ENCODE measurements at places on chromosomes 11 and 22.
A peak's percentile ranks its signal among the peaks of the same experiment; 100 is the strongest.

- H3K4me3 ChIP-seq = no peak overlapping the region
- peaks cover 1% of the 10 kb centered on the region for H3K27me3 ChIP-seq
- DNase-seq = no peak
- peaks cover 11% of the 10 kb centered on the region for H3K36me3 ChIP-seq
Observed at GRCh38 chr11:82680252-82680651, 53.4 kb downstream of the FAM181B start.

DNA sequence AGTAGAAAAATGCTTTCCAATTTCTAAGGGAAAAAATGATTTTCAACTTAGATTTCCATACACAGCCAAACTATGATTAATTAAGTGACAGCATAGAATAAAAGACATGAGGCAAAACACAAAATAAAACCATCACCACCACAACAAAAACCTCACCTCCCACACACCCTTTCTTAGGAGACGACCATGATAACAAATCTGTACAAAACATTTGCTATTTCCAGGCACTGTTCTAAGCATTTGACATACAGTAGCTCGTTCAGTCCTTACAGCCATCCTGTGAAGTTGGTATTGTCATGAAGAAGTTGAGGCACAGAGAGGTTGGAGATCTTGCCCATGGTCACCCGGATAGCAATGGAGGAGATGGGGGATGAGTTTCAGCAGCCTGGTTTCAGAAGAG is 8.7 kb downstream of the SPI1 start:
- H3K27ac ChIP-seq = no peak overlapping the region
- DNase-seq = no peak
- no peaks in the 10 kb centered on the region for H3K36me3 ChIP-seq
- peaks cover 10% of the 10 kb centered on the region for H3K27me3 ChIP-seq

DNA sequence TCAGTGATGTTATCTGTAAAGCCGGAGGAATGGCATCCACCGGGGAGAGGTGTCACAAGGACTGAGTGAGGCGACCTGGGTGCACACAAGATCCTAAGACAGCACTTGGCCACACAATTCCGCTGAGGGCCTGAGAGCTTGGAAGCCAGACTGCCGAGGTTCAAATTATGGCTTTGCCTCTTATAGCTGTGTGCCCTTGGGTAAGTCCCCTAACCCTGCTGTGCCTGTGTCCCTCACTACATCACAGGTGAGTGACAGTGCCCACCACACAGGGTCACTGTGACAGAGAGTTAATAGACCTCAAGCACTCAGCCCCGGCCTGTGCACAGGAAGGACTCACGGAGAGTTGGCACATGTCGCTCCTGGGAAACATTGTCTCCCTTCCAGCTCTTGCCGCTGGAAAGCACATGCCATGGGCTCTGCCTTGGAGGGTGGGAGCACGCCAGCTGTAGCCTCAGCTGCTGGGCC is 592 bp downstream of the RHOD start:
- H3K27me3 ChIP-seq = no peaks in the 10 kb centered on the region
- peaks cover 24% of the 10 kb centered on the region for H3K4me1 ChIP-seq
- no peak overlapping the region for H3K27ac ChIP-seq
- DNase-seq = no peak

DNA sequence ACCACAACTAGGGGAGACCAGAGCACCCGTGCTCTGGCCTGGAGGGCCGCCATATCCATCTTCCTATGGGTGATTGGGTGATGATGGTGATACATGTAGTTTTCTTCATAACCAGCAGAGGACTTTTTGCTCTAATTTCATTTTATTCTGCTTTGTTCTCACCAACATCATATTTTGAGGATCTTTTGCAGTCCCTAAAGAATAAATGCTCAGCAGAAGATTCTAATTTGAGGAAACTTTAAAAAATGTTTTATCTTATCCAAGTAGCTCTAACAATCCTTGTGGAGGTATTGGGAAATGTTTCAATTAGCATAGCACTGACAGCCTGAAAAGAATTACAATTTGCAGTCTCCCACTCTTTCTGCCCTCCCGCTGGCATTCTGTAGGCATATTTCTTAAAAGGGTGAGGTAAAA is 544.0 kb downstream of the NTM start:
- no peaks in the 10 kb centered on the region for H3K36me3 ChIP-seq
- H3K4me1 ChIP-seq = peaks cover 12% of the 10 kb centered on the region
- H3K4me3 ChIP-seq = no peak overlapping the region
- H3K27me3 ChIP-seq = peaks cover 87% of the 10 kb centered on the region
- no peak overlapping the region for H3K27ac ChIP-seq
- no peak for DNase-seq

GRCh38 chr22:29330753-29331152 is 15.3 kb upstream of the RASL10A start:
- DNase-seq = no peak
- no peak overlapping the region for H3K4me3 ChIP-seq
- no peaks in the 10 kb centered on the region for H3K27me3 ChIP-seq
- H3K27ac ChIP-seq = no peak overlapping the region
- H3K36me3 ChIP-seq = peaks cover 8% of the 10 kb centered on the region

GRCh38 chr11:13119941-13120520 is 110.9 kb downstream of the RASSF10 start:
- no peak for DNase-seq
- H3K4me1 ChIP-seq = peaks cover 2% of the 10 kb centered on the region
- no peaks in the 10 kb centered on the region for H3K27me3 ChIP-seq
- peaks cover 1% of the 10 kb centered on the region for H3K36me3 ChIP-seq

- no peak overlapping the region for H3K27ac ChIP-seq
- no peaks in the 10 kb centered on the region for H3K27me3 ChIP-seq
- H3K4me3 ChIP-seq = no peak overlapping the region
Observed at GRCh38 chr11:91047882-91048281, 825.0 kb upstream of the CHORDC1 start.

DNA sequence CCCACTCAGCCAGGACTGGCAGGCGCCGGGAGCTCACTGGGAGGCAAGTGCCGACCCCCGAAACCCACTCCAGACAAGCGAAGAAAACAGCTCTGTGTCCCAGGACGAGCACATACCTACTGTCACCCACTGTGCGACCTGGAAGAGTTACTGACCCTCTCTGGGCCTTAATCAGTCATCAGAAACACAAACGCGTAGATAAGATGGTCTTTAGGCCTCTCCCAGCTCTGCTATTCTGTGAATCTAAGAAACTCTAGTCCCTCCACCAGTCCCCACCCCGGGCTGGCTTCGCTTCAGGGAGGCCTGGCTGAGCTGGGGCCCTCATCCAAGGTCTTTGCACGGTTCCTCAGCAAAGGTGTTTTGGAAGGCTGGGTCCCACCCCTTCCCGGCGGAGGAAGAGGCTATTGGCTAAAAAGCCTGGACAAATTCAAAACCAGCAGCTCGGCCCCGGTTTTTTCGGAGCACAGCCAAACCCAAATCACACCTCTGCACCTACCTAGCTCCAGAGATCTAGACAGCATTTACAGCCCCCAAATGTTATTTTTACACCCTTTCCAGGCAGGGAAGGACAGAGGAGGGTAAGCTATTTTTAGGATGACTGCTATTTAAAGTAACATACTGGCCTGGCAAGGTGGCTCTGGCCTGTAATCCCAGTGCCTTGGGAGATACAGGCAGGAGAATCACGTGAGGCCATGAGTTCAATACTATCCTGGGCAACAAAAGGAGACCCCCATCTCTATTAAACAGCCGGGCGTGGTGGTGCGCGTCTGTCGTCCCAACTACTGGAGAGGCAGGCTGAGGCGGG is 13.2 kb upstream of the HDHD5 start:
- no peaks in the 10 kb centered on the region for H3K36me3 ChIP-seq
- H3K27ac ChIP-seq = peak overlapping the region; percentile 86
- peaks cover 10% of the 10 kb centered on the region for H3K4me1 ChIP-seq
- no peaks in the 10 kb centered on the region for H3K27me3 ChIP-seq

DNA sequence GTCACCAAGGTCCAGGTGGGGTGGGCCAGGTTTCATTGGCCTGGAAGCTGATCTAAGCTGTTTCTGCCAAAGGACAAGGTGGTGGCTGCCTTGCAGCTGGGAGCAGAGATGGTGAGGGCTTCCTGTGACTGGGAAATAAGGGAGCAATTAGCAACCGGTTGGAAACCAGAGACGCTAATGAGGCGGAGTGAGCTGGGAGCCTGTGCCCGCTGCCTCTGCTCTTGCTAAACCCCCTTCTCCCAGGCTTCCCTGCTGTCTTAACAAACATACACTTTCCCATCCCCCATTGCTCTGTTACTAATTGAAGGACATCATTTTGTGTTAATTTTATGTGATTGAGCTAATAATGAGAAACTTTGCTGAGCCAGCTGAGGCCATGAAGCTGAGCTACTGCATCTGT is 121.8 kb downstream of the INSC start:
- H3K27ac ChIP-seq = no peak overlapping the region
- H3K27me3 ChIP-seq = peaks cover 17% of the 10 kb centered on the region
- no peaks in the 10 kb centered on the region for H3K36me3 ChIP-seq
- H3K4me1 ChIP-seq = no peaks in the 10 kb centered on the region
- no peak for DNase-seq

DNA sequence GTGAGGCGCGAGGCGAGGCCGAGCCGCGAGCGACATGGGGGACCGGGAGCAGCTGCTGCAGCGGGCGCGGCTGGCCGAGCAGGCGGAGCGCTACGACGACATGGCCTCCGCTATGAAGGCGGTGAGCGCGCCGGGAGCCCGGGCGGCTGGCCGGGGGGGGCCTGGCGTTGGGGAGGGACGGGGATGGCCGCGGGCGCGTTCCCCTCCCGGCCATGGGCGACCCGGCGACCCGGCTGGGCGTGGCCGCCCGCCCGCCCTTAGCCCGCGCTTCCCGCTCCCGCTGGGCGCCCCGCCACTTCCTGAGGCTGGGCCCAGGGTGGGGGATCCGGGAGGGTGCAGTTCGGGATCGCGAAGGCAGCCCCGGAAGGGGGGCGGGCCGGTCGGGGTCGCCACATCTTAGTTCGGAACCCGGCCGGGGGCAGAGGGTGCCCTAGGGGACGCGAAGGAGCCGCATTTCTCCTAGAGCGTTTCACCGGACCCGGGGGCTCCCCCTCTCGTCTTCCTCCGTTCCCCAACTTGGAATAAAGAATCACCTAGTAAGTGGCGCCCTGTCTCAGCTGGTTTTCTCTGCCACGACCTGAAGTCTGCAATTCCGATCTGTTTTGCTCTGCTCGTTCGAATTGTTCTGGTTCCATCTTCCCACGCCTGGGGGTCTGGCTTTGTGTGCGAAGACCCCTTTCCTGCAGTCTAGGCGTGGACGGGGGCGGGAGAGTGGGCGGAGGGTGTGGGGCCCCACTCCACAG is 536 bp downstream of the YWHAH start:
- H3K27ac ChIP-seq = no peak overlapping the region
- peak overlapping the region; percentile 87 for H3K4me3 ChIP-seq
- peak; percentile 56 for DNase-seq
- peaks cover 4% of the 10 kb centered on the region for H3K36me3 ChIP-seq
- H3K4me1 ChIP-seq = peaks cover 12% of the 10 kb centered on the region

DNA sequence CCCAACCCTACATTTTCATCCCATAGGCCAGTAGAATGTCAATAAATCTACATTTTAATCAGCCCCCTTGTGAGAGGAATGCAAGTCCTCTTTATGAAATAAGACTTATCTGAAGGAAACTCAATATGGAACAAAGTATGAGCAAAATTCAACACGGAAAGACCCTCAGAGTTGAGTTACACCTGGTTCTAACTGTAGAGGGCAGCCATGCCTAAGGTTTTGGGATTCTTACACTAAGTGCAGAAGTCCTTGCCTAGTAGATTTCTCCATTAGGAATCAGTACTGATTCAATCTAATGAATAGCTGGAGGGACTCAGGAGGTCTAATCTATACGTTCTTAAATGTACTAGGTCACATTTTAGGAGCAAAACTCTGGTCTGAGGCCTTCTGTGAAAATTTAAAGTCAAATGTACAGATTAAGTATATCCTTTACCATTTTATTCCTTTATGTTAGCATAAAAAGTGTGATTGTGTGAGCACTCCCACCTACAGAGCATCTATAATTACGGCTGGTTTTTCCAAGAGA is 904.5 kb downstream of the DLG2 start:
- no peak for DNase-seq
- peaks cover 7% of the 10 kb centered on the region for H3K4me1 ChIP-seq
- no peak overlapping the region for H3K4me3 ChIP-seq
- H3K27ac ChIP-seq = no peak overlapping the region
- no peaks in the 10 kb centered on the region for H3K36me3 ChIP-seq

GRCh38 chr22:32542677-32543357 is 68.2 kb downstream of the FBXO7 start:
- no peaks in the 10 kb centered on the region for H3K36me3 ChIP-seq
- no peak for DNase-seq
- peaks cover 2% of the 10 kb centered on the region for H3K27me3 ChIP-seq
- no peak overlapping the region for H3K27ac ChIP-seq
- H3K4me3 ChIP-seq = no peak overlapping the region

- peaks cover 8% of the 10 kb centered on the region for H3K36me3 ChIP-seq
- DNase-seq = no peak
- H3K4me3 ChIP-seq = no peak overlapping the region
- H3K4me1 ChIP-seq = peaks cover 59% of the 10 kb centered on the region
- H3K27me3 ChIP-seq = no peaks in the 10 kb centered on the region
Observed at GRCh38 chr11:27388869-27389268, 25.9 kb upstream of the CCDC34 start.

- H3K27ac ChIP-seq = peak overlapping the region; percentile 2
- no peak overlapping the region for H3K4me3 ChIP-seq
- peaks cover 15% of the 10 kb centered on the region for H3K4me1 ChIP-seq
- H3K36me3 ChIP-seq = peaks cover 4% of the 10 kb centered on the region
- DNase-seq = no peak
Observed at GRCh38 chr11:63502252-63502820, 3.5 kb upstream of the LGALS12 start.

GRCh38 chr22:19482297-19482696 is 2.6 kb downstream of the CDC45 start:
- H3K27me3 ChIP-seq = no peaks in the 10 kb centered on the region
- no peaks in the 10 kb centered on the region for H3K36me3 ChIP-seq
- no peak overlapping the region for H3K4me3 ChIP-seq
- H3K27ac ChIP-seq = no peak overlapping the region

GRCh38 chr22:41575533-41575932 is 14.1 kb downstream of the PMM1 start:
- H3K27ac ChIP-seq = no peak overlapping the region
- H3K36me3 ChIP-seq = peaks cover 5% of the 10 kb centered on the region
- H3K27me3 ChIP-seq = no peaks in the 10 kb centered on the region

GRCh38 chr22:22691055-22691454 is 46.6 kb downstream of the GGTLC2 start:
- no peak overlapping the region for H3K4me3 ChIP-seq
- DNase-seq = no peak
- peaks cover 47% of the 10 kb centered on the region for H3K27me3 ChIP-seq
- no peaks in the 10 kb centered on the region for H3K4me1 ChIP-seq

DNA sequence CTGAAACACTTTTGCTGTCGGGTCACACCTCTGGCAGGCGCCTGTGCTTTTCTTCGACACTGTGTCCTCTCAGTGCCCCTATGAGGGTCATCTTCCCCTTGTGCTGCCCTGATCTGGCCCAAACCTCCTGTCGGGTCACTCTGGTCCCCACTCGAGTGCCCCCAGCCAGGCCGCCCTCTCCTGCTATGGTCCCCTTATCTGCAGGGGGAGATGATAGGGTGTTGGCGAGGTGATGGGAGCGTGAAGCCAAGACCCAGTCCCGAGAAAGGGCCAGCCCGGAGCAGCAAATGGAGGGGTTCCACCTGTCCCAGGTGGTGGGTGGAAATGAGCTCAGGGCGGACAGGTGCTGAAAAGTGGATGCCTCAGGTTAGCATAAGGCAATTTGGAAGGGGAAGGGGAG is 9.7 kb downstream of the NADSYN1 start:
- no peaks in the 10 kb centered on the region for H3K27me3 ChIP-seq
- no peak overlapping the region for H3K27ac ChIP-seq
- no peak overlapping the region for H3K4me3 ChIP-seq
- H3K36me3 ChIP-seq = peaks cover 33% of the 10 kb centered on the region
